ENCODE measurements at places on chromosomes 4 and X.

- DNase-seq = no peak
Observed at GRCh38 chr4:165874791-165875371, 1.8 kb downstream of the TLL1 start.

- no peak for DNase-seq
Observed at GRCh38 chrX:96147681-96148080, 537.0 kb upstream of the DIAPH2 start.

- DNase-seq = no peak
Observed at GRCh38 chr4:38955957-38956356, 76.3 kb downstream of the TMEM156 start.

DNA sequence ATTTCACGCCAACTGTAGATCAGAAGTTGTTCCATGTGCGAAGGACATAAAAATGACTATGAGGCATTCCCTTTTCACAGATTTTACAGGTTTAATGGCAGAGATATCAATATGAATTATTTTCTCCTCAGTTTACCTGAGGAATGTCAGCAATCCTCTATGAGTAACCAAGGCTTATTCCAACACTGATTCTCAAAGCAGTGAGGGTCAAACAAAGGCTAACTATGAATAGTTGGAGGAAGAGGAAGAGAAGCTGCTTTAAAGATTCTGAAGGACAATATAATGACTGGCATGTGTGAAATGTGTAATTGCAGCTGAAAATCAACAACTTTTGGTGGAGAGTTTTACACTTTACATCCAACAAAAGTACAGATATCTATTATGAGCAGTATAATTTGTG is 29.1 kb downstream of the NAF1 start:
- no peak for DNase-seq

- no peak for DNase-seq
Observed at GRCh38 chrX:129833153-129833990, 10.3 kb downstream of the ZDHHC9 start.

DNA sequence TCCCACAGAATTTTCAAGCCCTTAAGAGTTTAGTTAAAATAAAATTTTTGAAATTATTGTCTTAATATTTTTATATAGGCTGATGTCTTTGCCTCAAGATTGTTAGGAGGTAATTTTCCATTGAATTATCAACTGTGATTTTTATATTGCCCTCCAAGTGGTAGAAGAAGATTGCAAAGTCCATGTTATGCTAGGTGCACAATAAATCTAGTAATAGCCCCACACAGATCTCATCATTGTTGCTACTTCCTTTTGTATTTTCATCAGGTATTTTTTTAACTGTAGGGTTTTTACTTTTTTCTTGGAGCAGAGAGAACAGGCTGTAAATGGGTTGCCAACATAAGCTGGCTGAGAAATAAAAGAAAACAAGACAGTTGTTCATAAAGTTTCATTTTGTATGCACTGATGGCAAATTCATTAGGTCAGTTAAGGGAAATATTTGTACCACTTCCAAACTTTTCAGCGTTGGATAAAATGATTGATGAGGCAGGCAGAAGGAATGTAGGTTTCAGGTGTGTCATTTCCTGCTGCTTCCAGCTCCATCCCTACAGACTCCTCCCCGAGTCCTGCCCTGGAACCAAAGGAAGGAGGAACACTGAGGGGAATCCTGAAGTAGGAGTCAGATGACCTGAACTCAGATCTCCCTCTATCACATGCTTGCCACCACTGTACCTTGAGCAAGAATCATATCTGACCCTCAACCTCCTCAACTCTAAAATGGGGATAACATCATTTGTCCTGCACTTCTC is 105.5 kb downstream of the PRRG1 start:
- DNase-seq = no peak

- no peak for DNase-seq
Observed at GRCh38 chr4:183395395-183395794, 49.0 kb upstream of the CDKN2AIP start.

GRCh38 chr4:88630756-88631155 is 38.5 kb downstream of the HERC3 start:
- no peak for DNase-seq

- DNase-seq = no peak
Observed at GRCh38 chr4:11514003-11514402, 85.3 kb upstream of the HS3ST1 start.

- no peak for DNase-seq
Observed at GRCh38 chr4:53748328-53748772, 157.1 kb upstream of the LNX1 start.

GRCh38 chr4:56863441-56864139 is 42.1 kb upstream of the SPINK2 start:
- no peak for DNase-seq

DNA sequence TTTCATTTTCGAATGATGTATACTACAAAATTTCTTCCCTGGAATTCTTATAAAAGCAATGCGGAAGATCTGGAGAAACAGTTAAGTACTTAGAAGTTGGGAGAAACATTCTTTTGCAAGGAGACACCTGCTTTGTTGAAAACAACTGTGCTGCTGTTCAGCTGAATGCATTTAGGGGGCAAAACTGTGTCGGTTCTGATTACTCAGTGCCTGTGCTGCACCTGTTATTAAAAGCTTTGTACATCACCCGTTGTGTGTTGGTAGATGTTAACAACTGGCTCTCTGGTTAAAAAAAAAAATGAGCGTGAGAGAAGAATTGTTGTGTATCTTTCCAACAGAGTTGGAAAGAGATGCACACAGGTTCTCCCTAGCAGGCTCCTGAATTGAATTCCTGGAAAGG is 184.1 kb upstream of the HHIP start:
- no peak for DNase-seq

DNA sequence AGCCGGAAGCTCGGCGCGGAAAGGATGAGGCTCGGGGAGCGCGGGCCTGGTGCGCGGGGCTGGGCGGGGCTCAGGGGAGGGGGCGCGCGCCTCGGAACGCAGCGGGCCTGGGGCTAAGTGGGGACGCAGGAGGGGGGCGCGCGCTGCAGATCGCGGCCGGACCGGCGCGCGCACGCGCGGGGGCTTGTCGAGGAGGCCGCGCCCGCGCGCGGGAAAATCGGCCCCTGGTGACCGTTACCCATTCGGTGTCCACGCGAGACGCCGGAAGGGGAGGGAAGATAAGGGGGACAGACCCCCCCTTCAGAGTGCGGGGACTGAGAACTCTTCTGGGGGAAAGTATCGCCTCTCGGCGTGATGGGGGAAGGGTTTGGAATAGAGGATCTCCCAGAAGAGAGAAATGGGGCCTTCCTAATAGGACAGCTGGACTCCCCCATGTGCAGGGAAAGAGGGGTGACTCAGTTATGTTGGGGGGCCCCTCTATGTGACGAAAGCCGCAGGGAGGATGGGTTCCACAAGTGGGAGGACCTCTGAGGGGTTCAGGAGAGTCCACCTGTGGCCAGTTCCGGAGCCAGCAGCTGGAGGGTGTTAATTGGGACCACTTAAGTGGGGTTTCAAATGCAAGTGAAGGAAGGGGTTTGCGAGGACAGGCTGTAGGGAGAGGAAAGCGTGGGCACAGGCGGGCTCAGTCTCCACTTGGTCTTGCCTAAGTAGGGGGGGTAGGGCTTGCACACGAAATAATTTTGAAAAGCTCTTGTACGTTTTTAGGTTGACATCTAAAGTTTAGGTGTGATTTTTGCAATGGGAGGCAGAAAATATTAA is 584 bp downstream of the SUV39H1 start:
- peak; percentile 34 for DNase-seq

Data from activated T-cell treated with anti-CD3 and anti-CD28 coated beads for 48 hours (primary cell).